ENCODE measurements at places on chromosomes 12 and 14.
A peak's percentile ranks its signal among the peaks of the same experiment; 100 is the strongest.

DNA sequence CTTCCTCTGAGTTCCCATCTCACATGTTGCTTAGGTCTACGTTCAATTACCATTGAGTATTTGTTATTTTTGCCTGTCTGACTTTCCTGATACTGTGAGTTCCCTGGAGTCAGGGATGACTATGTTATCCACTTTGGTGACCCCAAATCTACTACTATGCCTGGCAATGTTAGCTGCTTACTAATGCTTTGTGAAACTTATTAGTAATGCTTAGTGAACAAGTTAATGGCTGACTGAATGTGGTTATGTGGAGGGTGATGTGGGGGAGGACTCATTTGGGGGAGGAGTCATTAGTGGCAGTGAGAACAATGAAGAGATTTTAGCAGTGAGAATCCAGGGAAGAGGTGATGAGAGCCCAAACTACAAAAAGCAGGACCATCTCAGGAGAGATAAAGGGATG lies 121.6 kb downstream of the KTN1 start:
- DNase-seq, result peak; percentile 51

- no peak for DNase-seq
Observed at GRCh38 chr12:93043877-93044209, 114.7 kb upstream of the EEA1 start.

- DNase-seq, result no peak
Observed at GRCh38 chr12:55626154-55626553, 10.5 kb upstream of the OR10P1 start.

GRCh38 chr12:27969624-27970400 lies 2.7 kb downstream of the PTHLH start:
- DNase-seq, result peak; percentile 80

GRCh38 chr14:32256576-32256975 lies 53.5 kb upstream of the RNU6-8 start:
- DNase-seq, result no peak

- no peak for DNase-seq
Observed at GRCh38 chr12:89067421-89068187, 284.7 kb downstream of the DUSP6 start.

DNA sequence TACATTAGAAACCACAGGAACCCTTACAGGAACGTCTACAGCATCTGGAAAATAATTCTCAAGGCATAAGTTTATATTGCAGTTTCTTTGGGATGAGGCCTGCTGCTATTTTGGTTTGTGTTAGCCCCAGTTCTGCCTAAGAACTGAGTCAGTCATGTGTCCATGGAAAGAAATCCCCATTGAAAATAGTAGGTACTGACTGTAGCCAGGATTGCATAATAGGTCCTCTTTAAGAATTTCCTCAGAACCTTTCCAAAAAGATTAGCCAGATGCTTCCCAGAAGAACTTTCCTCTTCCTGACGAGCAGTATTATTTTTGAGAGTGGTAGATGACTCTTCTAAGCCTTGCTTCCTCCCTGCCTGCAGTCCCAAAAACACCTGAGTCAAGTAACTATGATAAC lies 52.6 kb downstream of the RASSF8 start:
- no peak for DNase-seq

- DNase-seq, result no peak
Observed at GRCh38 chr12:128606051-128606450, 217.7 kb downstream of the SLC15A4 start.

DNA sequence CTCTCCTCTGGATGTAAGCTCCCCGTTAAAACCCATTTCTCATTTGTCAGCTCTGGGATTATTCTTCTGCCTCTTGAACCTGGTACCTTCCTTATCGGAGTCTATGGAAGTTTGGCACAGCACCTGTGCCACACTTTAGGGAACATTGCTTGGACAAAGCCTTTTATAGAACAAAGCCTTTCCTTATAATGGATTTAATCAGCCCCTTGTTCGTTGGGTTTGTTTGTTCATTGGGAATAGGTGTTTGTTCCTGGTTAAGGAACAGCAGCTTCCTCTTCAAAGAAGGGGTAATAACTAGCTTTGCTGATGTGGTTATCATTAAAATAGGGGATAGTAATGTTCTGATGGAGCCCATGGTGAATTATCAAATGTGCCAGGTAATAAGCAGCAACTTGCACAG lies 70.4 kb downstream of the NRXN3 start:
- no peak for DNase-seq

GRCh38 chr12:121537814-121538698 lies 42.8 kb downstream of the KDM2B start:
- peak; percentile 73 for DNase-seq

GRCh38 chr12:42260518-42260917 lies 22.5 kb upstream of the YAF2 start:
- no peak for DNase-seq

DNA sequence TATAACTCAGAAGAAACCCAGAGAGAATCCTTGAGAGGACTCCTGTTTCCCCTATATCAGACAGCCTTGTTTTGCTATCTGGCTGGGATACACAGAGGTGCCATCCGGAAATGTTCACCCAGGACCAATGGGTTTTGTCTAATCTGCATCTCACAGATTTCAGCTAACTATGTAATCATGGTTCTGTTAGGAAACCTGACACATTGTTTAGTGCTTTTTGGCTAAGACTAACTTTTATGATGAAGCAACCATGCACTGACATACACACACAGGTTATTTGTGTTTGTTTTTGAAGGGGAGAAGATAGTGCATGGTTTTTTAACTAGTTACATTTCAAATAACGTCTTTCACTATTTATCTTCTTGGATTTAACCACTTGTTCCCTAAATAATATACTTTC lies 245.2 kb downstream of the AKAP6 start:
- no peak for DNase-seq

DNA sequence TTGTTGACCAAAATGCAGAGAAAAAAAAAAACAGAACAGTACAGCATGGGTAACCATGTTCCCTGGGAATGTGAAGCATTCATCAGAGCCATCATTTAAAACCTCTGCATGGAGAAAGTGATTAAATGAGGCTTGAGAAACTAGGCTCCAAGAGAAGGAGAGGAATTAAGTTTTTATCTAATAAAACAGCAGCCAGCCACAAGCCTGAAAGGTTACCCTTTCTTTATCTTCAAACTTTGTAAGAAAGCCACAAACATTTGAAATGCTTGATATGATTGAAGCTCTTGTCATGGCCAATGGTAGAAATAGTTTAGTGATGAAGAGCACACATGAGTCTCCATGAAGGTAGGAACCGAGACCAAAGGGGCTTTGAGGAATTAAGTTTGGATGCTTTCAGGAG lies 144.9 kb upstream of the SYT1 start:
- DNase-seq, result no peak

- no peak for DNase-seq
Observed at GRCh38 chr14:73176685-73177084, 40.4 kb downstream of the PSEN1 start.

- DNase-seq, result peak; percentile 57
Observed at GRCh38 chr12:79737875-79738718, 47.3 kb upstream of the PAWR start.

- DNase-seq, result no peak
Observed at GRCh38 chr12:52442600-52443061, 8.5 kb upstream of the KRT75 start.

DNA sequence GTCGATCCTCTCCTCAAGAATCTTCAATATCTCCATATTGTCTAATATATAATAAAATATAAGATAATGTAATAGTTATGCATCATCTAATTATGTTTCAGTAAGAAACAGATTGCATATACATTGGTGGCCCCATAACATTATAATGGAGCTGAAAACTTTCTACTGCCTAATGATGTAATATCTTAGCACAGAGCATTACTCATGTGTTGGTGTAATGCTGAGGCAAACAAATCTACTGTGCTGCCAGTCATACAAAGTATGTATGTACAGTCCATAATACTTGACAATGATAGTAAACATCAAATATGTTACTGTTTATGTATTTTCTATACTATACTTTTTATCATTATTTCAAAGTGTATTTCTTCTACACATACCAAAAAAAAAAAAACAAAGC lies 128.7 kb downstream of the CPNE8 start:
- DNase-seq, result no peak

DNA sequence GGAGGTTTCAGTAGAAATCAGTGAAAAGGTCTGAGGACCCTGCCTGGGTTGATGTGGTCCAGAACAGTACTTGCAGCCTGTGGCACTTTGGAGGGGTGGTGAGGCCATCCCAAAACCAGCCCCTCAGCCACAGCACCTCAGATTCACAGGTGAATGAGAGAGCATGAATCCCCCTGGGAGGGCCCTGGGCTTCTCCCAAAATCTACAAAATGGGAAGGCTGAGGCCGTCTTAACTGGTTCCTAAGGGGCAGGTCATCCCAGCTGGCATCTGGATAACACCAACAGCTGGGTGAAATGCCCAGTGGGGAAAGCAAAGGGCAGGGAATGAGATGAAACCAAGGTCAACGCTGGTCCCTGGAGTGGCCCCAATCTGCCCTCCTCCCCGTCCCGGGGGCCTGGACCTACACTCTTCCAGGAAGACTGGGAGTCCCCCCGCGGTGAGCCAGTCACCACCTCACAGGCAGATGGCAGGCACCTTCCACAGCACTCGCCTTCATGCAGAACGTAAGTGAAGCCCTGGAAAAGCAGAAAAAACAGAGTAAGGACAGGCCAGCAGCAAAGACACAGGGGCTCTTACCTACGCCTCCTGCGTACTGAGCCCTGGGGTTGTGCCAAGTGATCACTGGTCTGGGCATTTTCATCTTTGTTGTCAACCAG lies 26.3 kb upstream of the ANO2 start:
- no peak for DNase-seq

DNA sequence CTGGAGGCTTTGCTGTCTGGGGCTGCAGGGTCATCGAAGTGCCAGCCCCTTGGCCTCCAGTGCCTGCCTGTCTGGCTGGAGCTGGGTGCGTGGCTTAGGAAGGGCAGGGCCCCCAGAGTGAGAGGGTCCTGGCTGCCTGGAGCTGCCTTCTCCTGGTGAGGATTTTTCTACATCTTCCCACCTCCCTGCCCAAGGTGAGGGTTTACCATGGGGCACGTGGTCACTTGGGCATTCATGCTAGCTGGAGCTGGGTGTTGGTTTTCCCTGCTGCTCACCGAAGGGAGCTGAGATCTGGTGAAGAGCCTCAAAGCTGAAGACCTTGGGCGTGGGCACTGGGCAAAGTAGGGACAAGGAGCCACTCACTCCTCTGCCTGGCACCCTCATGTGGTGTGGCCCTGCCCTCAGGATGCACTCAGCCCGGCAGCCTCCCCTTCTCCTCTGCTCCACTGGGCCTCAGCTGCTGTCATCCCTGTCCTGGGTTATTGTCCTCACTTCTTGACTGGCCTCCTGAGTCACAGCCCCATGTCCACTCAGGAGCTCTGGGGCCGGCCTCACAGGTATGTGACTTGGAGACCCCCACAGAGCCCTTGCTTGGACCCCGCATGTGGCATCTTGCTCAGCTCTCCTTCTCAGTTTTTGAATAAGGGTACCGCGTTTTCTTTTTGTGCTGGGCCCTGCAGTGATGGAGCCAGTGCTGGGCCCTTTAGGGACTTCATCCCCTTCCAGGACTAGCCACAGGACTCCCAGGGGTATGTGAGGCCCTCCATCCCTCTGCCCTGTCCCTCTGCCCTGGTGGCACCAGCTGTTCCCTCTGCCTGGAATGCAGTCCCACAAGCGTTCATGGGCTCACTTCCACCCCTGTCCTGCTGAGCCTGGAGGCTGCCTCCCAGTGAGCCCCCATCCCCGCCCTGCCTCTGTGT lies 1.6 kb downstream of the CEP170B start:
- no peak for DNase-seq

DNA sequence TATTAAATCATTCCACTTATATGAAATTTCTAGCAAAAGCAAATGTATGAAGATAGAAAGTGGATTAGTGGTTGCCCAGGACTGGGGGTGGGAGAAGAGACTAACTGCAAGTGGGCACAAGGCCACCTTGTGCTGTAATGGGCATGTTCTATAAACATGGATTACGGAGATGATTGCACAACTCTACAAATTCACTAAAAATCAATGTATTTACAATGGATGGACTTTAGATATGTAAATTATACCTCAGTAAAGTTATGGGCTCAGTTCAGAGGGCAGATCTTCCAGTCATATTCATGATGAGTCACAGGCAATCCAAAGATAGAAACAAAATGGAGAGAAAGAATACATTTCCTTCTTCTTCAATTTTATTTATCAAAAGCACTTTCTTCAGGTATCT lies 173.9 kb downstream of the NDUFA12 start:
- DNase-seq, result no peak

DNA sequence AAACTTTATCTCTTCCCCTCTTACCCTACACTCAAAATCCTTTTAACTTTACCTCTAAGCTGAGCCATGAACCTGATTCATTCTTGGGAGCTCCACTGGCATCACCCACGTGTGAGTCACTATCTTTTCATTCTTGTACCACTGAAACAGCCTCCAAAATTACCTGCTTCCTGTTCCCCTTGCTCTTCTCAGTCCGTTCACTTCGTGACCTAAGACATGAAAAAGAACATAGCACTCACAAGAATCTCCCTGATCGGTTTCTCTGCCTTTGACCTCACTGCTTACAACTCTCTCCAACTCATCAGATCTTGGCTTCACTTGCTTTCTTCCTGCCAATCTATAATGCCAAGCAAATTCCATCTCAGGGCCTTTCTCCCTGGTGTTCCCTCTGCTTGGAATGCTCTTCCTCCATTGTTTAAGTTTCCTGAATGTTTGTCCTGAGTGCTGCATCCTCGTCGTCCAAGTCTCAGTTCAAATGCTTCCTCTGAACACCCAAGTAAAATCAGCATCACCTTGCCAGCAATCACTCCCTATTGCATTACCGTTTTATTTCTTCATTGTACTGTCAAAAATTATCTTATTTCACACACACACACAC lies 9.2 kb downstream of the GLIPR1 start:
- DNase-seq, result no peak

DNA sequence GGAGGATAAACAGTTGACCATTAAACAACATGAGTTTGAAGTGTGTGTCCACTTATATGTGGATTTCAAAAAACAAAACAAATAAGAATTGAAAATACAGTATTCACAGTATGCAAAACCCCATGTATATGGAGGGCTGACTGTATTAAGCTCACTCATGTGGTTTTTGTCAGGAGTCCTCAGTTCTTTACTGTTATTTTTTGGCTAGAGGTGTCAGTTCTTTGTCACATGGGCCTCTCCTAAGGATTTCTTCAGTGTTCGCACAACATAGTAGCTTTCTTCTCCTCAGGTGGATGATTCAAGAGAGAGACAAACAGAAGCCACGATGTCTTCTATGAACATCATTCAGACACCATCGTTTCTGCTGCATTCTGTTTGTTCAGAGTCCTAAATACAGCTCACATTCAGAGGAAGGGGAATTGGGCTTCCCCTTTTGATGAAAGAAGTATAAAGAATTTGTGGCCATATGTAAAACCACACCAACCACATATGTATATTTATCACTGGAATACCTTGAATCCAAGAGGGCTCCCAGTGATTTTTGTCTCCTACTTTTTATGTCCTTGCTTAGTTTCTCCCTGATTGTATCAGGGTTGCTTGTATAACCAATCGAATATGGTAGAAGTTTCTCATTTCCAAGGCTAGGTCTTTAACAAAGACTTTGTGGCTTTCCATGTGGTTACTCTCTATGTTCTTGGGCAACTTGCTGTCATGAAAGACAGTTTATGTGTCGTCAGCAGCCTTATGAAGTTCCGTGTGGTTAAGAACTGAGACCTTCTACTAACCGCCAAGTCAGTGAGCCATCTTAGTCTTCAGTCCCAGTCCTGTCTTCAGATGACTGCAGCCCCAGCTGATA lies 18.9 kb downstream of the MNAT1 start:
- peak; percentile 74 for DNase-seq
